ENCODE measurements at places on chromosomes 1 and 21.

DNA sequence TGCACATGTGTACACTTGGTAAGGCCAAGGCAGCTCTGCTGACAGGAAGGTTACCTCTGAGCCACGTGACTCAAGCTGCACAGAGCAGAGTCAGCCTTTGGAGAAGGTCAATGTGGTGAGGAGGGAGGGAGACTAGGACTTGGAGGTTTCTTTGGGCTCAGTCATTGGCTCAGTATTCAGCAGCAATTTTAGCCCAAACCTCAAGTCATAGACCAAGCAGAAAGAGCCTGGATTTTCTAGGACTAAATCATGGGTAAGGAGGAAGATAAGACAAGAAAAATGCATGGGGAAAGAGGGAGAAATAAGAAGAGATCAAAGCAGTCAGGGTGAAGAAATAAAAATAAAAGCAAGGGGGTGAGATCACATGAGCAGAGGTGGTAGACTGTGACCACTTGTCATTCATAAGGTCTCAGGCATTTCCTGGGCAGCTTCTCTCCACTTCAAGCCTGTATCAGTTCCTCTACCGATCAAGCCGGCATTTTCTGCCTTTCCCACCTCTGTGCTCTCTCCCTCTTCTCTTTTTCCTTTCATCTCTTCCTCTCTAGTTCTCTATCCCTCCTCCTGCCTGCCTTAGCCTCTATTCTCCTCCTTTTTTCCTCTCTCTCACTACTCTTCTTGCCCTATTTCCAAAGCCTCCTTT, 51.7 kb upstream of the DUSP10 start:
- DNase-seq: no peak

- DNase-seq: no peak
Measured at GRCh38 chr1:44225761-44226160, 12.5 kb downstream of the DMAP1 start.

GRCh38 chr1:1082239-1082775, 8.2 kb upstream of the RNF223 start:
- no peak for DNase-seq

- DNase-seq: no peak
Measured at GRCh38 chr1:94110021-94110761, 10.8 kb downstream of the ABCA4 start.

DNA sequence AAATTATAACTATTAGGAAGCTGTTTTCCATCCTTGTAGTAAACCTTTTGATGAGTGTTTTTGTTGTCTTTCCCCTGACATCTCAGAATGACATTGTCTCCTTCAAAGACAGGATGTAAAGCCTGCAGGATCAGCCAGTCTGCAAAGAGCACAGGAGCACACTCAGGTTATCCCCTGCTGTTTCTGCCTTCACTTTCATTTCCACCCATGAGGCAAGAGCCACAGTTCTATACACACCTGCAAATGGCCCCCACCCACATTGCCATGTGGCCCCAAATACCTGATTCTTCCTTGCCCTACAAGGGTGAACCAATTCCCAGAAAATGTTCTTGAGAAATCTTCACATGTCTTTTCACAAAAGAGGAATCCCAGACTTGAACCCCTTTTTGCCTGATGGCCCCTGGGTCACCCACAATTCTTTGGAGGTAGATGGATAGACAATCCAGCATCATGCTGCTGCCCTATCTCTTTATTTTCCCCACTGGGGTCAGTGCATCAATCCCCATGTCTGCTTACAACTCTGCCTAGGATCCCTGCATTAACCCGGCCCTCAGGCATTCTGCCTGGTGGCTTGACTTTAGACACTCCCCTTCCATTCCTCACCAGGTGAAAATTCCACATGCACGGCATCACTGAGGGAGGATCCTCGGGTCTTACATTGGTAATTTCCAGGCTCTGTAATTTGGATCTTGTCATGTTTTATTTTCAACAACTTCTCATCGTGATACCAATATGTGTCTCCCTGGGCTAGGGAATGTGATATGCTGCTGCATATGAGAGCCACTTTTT, 2.6 kb downstream of the FCRL3 start:
- DNase-seq: no peak

- DNase-seq: no peak
Measured at GRCh38 chr1:202858331-202858730, 30.6 kb downstream of the RABIF start.

DNA sequence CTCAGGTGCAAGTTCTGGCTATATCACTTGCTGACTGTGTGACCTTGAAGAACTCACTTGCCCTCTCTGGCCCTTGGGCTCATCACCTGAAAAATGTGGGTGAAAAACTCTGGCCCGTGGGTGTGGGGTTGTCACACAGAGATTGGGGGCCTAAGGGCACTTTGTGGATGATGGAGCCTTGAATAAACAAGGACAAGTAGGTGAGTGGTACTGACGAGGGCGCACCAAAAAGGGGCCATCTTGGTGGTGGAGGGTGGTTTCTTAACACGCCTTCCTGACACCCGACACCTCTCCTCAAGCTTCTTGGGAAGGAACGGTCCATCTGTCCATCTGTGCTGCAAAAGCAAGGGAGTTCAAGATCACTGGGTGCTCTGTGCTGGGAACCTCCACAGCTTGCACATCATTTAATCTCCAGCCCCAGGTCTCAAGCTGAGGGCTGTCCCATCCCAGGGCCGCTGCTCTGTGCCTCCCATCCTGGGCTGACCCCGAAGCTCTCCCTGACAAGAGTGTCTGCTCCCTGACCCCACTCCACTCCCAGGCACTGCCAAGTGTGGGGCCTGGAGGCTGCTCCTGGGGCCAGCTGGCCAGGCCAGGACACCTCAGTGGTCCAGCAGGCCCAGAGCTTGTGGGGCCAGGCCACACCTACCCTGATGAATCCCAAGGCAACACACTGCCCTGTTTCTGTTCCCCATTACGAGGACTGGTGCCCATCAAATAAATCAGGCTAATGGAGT, 97.3 kb downstream of the GLIS1 start:
- no peak for DNase-seq

DNA sequence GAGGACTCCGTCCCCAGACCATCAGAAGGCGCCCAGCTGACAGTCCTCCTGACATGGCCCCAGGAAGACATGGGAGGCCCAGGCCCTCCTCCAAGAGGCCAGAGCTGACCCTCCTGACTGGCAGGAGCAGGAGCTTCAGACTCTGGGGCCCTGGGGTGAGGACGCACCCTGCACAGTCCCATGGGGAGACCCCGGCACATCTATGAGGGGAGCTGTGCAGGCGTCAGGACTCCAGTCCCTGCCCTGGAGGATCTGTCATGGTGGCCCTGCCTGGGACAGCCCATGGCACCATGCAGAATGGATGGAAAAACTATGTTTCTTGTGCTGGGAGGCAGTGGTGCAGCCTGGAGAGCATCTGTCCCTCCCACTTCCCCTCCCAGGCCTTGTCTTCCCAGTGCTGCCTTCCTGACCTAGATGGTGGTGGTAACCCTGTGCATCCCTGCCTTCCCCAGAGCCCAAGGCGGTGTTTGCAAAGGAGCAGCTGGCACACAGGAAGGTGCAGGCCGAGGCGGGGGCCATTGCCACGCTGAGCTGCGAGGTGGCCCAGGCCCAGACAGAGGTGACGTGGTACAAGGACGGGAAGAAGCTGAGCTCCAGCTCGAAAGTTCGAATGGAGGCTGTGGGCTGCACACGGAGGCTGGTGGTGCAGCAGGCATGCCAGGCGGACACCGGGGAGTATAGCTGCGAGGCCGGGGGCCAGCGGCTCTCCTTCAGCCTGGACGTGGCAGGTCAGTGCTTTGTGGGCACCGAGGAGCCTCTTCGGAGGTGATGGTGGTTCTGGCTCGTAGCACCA, 41.9 kb downstream of the OBSCN start:
- no peak for DNase-seq

- no peak for DNase-seq
Measured at GRCh38 chr21:16279731-16280581, 550.2 kb downstream of the USP25 start.

DNA sequence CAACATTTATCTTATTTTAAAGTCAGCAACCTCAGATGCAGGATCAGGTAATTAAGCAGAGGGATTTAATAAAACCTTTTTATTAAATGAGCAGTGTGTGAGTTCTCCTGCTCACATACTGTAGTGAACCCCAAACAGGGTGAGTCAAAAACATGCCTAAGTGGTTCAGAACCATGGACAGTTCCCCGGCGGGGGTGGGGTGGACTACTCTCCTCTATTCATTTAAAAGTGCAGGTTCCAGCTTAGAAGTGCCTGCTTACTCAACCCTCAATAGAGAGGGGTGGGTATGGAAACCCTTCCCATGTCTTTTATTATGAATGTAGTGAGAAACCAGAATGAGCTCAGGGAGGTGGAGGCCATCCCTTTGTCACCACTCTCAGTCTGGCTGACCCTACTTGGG, 397.9 kb downstream of the HHAT start:
- no peak for DNase-seq

- no peak for DNase-seq
Measured at GRCh38 chr1:17563494-17564281, 24.2 kb downstream of the ARHGEF10L start.

DNA sequence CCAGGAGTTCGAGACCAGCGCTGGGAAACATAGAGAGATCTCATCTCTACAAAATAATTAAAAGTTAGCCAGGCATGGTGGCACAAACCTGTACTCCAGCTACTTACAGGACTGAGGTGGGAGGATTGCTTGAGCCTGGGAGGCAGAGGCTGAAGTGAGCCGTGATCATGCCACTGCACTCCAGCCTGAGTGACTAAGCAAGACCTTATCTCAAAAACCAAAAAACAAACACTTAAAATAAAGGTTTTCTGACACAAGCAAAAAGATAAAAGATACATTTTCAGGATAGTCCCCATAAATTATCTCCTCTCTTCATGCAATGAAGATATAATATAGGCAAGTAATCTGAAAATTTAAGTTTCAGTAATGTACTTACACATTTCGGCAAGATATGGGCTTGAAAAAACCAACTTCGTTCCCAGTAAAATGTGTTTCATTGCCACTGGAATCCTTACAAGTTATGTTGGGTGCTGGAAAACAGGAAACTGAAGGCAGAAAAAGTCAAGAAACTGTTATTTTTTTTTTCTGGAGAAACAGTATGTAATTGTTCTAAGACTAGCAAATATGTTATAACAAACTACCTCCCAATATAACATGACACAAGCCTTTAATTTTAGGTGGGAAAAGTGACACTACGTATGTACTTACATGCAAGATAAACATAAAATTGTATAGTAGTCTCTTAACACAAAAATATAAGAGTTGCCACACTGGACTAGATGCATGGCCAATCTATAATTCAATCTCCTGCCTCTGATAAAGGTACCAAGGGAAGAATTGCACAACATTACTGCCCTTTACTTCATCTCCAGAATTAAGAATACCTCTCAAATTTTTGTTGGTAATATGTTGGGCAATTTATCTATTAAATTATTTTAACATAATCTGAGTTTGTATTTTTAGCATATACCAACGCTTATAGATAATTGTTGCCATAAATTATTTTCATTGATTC, 15.7 kb downstream of the TM2D1 start:
- DNase-seq: no peak

DNA sequence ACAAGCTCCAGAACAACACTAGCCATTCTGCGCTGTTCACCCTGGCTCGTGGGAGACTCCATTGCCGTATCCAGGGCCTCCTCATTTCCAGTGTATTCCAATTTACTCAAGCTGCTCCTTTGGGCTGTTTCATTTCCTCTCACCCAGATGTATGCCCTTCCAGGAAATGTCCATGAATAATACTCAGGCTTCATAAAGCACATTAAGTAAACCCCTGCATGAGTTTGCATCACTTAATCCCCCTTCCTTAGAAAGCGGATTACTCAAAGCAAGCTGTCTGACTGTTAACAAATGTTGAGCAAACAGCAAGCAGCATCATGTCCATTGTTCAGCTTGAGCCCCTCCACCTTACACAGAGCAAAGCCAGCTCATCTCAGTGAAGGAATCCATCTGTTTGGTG, 403.6 kb upstream of the PBX1 start:
- no peak for DNase-seq

- DNase-seq: no peak
Measured at GRCh38 chr1:65722461-65722860, 70.2 kb upstream of the PDE4B start.

DNA sequence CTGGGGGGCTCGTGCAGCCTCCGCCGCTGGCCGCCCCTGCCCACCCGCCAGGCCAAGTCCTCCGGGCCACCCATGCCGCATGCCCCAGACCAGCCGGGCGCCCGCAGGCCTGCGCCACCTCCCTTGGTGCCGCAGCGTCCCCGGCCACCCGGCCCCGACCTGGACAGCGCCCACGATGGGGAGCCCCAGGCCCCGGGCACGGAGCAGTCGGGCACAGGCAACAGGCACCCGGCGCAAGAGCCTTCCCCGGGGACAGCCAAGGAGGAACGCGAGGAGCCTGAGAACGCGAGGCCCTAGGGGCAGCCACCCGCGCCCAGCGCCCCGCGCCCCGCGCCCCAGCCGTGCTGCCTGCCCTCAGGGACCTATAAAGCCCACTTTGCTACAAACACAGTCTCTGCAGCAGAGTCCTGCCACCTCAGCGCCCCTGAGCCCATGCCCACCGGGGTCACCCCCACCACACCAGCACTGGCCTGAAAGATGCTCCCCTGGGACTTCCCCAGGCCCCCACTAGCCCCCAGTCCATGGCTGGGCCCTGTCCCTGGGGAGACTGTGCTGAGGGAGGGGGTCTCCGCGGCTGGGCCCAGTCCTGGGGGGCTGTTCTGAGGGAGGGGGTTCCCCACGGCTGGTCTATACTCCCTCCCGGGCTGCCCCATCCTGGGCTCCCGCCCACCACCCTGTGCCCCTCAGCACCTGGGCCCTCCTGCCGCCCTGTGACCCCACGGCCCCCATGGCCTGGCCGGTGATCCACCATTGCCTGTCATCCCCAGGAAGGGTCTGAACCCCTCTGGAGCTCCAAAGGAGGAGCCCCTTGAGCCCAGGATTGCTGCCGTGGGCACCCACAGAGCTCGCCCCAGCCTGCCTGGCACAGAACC, 8.6 kb downstream of the TNFRSF18 start:
- no peak for DNase-seq

- DNase-seq: no peak
Measured at GRCh38 chr1:112699425-112700144, 7.3 kb downstream of the RHOC start.

DNA sequence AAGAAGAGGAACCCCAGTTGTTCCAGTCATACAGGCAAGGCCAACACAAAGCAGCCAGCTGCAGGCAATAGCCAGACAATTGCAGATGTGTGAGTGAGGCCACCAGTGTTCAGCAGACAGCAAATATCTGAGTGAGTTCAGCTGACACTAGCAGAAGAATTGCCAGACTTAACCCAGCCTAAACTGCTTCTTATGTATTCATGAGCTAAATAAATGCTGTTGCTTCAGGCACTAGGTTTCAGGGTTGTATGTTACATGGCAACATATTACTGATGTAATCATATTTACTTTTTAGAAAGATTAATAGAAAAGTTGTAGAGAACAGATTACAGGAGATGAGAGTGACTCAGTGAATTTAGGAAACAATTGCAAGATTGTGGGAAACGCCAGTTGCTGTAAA, 129.8 kb upstream of the CHODL start:
- no peak for DNase-seq

GRCh38 chr1:34591751-34592629, 162.9 kb upstream of the GJB5 start:
- no peak for DNase-seq

DNA sequence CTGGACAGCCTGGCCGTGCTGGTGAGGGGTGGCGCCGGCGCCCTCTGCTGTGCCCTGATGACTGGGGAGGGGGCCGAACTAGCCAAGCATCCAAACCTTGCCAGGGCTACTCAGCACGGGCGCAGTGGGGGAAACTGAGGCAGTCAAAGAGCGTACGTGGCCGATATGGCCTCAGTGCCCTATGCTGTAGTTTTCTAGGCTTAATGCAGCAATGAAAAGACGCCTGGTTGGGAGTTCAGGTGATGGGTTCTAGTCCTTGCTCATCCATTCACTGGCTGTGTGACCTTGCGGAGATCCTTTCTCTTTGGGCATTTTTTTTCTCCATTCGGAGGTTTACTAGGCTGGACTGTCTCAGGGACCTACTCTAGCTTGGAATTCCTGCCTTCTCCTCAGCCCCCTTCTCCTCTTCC, 822 bp downstream of the MTX1 start:
- DNase-seq: no peak

Measured in stimulated activated CD4-positive, alpha-beta T cell treated with anti-CD3 and anti-CD28 coated beads, Interleukin-1b, Interleukin-23, amount 100 ng/mL, for 1 hour (primary cell).